ENCODE measurements at places on chromosomes 5 and 9.

DNA sequence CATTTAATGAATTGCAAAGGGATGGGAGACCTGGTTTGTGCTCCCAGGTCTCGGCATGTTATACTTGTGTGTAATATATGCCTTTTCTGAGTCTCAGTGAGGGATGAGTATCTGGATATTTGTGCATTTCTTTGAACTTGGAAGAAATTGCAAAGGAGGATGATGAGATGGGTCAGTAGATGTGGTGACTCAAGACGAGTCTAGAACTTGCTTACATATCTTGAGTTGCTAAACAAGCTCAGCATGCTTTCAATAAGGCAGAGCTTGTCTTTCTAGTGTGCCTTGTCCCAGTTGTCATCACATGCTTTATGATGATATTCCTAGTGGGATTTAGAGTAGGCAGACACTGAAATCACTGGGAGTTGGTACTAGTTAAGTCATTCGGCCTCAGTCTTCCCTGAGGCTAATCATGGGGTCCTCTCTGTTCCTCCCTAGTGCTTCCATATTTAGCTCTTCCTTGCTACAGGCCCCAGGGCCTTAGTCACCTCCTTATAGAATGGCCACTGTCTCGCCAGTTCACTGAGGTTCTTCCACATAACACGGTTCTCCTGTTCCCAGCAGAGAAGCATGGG is 222.3 kb downstream of the ARRDC3 start:
- no peak for DNase-seq

GRCh38 chr5:124889486-124889825 is 143.0 kb upstream of the ZNF608 start:
- no peak for DNase-seq

GRCh38 chr5:163172540-163173338 is 264.7 kb upstream of the CCNG1 start:
- no peak for DNase-seq

DNA sequence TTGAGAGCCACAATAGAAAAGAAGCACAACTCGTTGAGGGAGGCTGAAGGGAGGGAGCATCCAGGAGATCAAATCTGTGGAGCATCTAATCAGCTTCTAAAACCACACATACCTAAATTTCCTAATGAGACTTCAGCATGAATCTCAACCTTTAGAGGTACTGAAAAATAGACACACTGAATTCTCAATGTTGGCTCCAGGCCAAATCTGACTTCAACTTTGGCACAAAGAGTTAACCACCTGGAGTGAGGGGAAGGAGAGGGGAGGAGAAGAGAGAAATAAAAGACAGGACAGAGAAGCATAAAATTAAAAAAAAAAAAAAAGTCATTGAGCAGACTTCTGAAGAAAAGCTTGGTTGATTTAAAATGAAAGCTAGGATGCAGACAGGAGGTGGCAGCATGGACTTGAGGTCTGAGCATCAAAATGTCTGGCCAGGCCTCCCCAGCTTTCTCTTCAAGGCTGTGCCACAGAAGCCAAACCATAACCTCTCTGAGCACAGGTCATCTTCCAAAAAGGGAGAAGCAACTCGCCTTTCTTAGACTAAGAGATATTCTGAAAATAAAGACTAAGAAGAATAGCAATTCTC is 205.6 kb downstream of the DENND1A start:
- DNase-seq = no peak

- DNase-seq = no peak
These were observed 361.2 kb downstream of the NPR3 start for GRCh38 chr5:33072296-33072695.

DNA sequence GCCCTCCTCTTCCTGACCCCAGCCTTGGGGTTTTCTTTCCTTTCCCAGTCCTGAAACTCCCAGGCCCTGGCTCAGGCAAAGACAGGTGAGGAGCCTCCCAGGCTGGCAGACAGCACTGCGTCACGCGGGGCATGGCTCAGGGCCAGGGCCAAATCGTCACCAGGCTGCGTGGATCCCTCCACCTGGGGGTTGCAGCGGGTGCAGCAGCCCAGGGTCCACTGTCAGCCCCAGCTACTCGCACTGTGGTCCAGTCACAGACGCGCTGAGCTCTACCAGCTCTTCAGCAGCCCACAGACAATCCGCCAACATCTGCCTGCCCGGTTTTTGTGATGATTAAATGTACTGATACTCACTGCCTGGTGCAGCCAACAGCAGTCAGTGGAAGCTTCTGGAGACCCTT is 12.1 kb downstream of the FAM78A start:
- DNase-seq = no peak

GRCh38 chr5:134958755-134959154 is 9.0 kb upstream of the CATSPER3 start:
- DNase-seq = no peak

DNA sequence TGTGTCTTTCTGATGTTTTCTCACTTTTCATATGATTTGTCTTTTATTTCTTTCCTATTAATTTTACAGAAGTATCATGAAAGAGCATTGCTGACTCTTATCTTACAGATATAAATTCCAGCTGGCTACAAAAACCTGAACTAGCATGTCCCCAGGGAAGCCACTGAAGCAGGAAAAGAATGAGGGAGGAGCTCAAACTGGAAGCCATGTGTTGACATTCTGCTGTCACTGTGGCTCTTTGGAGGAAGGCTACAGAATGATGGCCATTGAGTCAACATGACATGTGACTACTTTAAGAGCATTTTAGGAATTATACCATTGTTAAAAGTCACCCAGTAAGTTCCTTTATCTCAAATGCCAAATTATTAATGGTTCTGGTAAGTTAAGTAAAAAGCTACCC is 638.3 kb upstream of the DMAC1 start:
- DNase-seq = no peak

DNA sequence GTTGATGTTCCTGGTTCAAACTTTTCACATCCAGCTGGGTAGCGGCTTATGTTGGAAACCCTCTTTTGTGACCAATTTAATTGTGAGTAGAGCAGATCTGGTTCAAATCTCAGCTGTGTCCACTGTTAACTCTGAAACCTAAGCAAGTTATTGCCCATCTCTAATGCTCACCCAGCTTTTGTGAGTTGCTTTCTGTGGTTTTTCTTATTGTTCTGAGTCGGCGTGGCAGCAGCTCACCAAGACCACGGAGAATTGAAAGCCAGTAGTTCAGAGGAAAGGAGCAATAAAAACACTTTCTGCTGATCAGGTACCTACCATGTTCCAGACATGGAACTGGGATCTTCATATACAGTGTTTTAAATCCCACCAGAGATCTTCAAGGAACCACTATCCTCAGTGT is 114.4 kb downstream of the DOCK2 start:
- no peak for DNase-seq

GRCh38 chr9:96116275-96117064 is 185.5 kb downstream of the HSD17B3 start:
- DNase-seq = no peak
